IPS DF 6.9 (cell line): ENCODE measurements at places on chromosomes 4 and X.

DNA sequence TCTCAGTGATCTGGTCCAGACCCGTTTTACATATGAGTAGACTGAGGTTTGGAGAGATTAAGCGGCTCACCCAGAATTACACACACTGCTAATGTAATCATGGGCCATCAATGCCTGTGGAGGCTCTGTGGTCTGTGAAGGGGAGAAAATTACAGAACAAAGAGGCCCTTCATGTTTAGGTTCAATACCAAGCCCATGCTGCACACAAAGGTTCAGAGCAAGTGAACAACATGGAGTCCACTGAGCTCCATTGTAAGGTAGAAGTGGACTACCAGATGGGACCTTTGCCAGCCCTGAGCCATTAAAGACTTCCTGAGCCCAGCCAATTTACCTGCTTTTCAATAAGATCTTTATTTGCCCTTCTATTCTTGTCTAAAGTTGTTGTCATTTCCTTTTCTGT lies 109.8 kb downstream of the LUZP4 start:
- H3K4me1 ChIP-seq, result no peaks in the 10 kb centered on the region
- H3K4me3 ChIP-seq, result no peak overlapping the region
- no peaks in the 10 kb centered on the region for H3K36me3 ChIP-seq
- DNase-seq, result no peak

GRCh38 chrX:41887691-41888090 lies 35.7 kb downstream of the CASK start:
- DNase-seq, result no peak
- no peaks in the 10 kb centered on the region for H3K4me1 ChIP-seq
- no peaks in the 10 kb centered on the region for H3K27me3 ChIP-seq
- no peak overlapping the region for H3K4me3 ChIP-seq
- no peak overlapping the region for H3K27ac ChIP-seq

GRCh38 chrX:46788902-46789301 lies 30.0 kb upstream of the SLC9A7 start:
- H3K27ac ChIP-seq, result no peak overlapping the region
- no peaks in the 10 kb centered on the region for H3K27me3 ChIP-seq
- H3K4me1 ChIP-seq, result no peaks in the 10 kb centered on the region

DNA sequence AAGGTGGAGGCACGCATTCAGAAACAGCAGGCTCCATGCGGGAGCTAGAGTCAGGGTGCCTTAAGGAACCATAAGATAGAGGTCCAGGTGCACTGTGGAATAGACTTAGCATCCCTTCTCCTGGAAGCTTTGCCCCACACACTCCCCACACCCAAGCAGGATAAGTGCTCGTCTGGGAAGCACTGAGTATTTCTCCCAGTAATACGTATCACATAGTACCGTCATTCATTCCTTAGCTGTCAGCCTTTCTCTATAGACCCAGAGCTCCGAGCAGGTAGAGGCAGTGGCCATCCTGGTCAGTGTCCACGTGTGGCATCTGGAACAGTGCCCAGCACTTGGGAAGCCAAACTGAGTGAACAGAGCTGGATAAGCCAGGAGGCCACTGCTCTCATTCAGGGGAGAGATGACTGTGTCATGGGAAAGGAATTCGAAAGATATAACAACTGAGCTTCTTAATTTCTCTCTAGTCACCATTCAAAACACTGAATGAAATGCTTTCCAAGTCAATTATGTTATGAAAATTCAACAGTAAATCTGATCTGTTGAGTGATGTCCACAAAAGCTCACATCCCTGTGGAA lies 9.9 kb downstream of the APBB2 start:
- H3K4me3 ChIP-seq, result no peak overlapping the region
- H3K36me3 ChIP-seq, result no peaks in the 10 kb centered on the region
- no peaks in the 10 kb centered on the region for H3K27me3 ChIP-seq
- no peak for DNase-seq
- H3K4me1 ChIP-seq, result 0 out of 2 replicates have a peak, but pooled peaks cover 2% of the 10 kb centered on the region
- no peak overlapping the region for H3K27ac ChIP-seq

- DNase-seq, result no peak
- no peaks in the 10 kb centered on the region for H3K4me1 ChIP-seq
- no peak overlapping the region for H3K4me3 ChIP-seq
- H3K27ac ChIP-seq, result no peak overlapping the region
- H3K36me3 ChIP-seq, result no peaks in the 10 kb centered on the region
- H3K27me3 ChIP-seq, result no peaks in the 10 kb centered on the region
Observed at GRCh38 chrX:139795196-139795595, 87.2 kb upstream of the MCF2 start.

- H3K4me1 ChIP-seq, result no peaks in the 10 kb centered on the region
- H3K36me3 ChIP-seq, result no peaks in the 10 kb centered on the region
- H3K27me3 ChIP-seq, result no peaks in the 10 kb centered on the region
Observed at GRCh38 chrX:143837010-143837843, 46.6 kb upstream of the UBE2NL start.

DNA sequence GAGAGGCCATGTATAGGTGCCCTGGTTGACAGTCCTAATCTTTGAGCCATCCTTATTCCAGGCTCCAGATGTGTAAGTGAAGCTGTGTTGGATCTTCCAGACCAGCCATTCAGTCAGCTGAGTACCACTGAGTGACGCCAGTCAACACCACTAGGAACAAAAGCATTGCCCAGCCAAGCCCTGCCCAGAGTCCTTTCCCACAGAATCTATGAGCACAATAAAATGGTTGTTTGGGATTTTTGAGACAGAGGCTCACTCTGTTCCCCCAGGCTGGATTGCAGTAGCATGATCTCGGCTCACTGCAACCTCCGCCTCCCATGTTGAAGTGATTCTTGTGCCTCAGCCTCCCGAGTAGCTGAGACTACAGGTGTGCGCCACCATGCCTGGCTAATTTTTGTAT lies 262.5 kb downstream of the BCOR start:
- H3K27ac ChIP-seq, result no peak overlapping the region
- no peaks in the 10 kb centered on the region for H3K36me3 ChIP-seq
- no peak for DNase-seq
- H3K27me3 ChIP-seq, result no peaks in the 10 kb centered on the region
